Type B pancreatic cell (in vitro differentiated cells): ENCODE measurements at places on chromosomes 5 and 9.

DNA sequence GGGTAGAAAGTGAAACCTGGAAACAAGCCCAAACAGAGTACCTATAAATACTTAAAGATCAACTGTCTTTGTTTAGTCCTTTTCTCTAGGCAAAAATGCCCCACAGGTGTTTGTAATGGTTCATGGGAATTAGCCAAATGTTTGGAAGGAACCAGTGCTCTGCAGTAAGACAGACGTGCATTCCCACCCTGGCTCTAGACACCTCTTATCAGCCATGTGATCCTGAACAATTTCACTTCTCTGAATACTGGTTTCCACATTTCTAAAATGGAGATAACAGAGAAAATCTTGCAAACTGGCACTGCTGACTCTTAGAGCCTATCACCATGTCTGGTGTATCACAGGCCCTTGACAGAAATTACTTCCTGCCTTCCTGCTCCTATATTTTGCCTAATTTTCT, 30.0 kb downstream of the GLIS3 start:
- H3K27me3 ChIP-seq: no peaks in the 10 kb centered on the region
- DNase-seq: no peak
- no peak overlapping the region for H3K4me3 ChIP-seq
- no peaks in the 10 kb centered on the region for H3K36me3 ChIP-seq
- no peak overlapping the region for H3K27ac ChIP-seq

- H3K4me1 ChIP-seq: no peaks in the 10 kb centered on the region
- no peaks in the 10 kb centered on the region for H3K36me3 ChIP-seq
- no peak for DNase-seq
- H3K27ac ChIP-seq: peak within 1 kb of the TSS; percentile 91
Measured at GRCh38 chr9:21993893-21994555, at the start of gene CDKN2A. TSS of gene CDKN2A (minus strand) at chr9:21994392.

DNA sequence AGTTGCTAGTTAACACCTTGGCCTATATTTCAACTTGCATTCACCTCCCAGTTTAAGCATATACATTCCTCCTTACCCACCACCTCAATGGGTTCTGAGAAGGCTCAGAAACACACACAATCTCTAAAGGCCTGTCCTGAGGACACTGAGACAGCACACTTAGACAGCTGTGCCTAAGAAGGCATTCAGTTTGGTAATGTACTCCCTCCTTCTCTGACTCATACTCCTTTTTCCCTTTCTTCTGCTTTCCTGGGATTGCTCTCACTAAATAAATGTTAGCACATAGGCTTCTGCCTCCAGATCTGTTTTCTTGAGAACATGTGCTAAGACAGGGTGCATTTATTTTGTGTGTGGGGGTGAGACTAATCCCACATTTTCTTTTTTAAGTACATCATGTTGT, 456.8 kb upstream of the CDH6 start:
- no peak overlapping the region for H3K27ac ChIP-seq
- no peaks in the 10 kb centered on the region for H3K27me3 ChIP-seq
- no peak overlapping the region for H3K4me3 ChIP-seq
- H3K36me3 ChIP-seq: no peaks in the 10 kb centered on the region

DNA sequence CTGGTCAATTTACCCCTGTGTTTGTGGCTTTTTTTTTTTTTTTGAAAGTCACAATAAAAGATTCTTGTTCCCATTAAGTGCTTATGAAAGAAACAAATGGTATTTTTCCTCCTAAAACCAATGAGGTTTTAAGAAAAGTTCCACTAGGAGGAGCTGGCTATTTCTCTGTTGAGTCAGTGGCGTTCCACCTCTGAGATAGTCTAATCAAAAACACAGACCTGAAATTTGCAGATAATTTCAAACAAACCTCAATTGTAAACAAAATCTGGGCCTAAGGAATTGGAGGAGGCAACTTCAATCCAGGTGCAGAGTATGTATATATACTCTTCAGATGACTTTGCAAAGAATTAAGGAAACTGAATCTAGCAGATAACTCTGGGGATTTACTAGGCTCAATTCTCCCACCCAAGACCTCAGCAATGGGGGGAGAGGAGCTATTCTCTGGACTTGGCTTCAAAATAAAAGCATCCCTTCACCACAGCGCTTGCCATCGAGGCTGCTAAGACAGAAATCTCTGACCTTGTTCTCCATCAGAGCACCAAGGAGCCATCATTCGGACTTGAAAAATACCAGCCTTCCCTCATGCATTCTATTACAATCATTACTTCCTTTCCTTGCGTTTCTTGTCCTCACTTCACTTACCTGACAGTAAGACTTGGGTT, 52.4 kb downstream of the FANCC start:
- H3K27ac ChIP-seq: no peak overlapping the region
- no peaks in the 10 kb centered on the region for H3K36me3 ChIP-seq
- peaks cover 45% of the 10 kb centered on the region for H3K4me1 ChIP-seq

DNA sequence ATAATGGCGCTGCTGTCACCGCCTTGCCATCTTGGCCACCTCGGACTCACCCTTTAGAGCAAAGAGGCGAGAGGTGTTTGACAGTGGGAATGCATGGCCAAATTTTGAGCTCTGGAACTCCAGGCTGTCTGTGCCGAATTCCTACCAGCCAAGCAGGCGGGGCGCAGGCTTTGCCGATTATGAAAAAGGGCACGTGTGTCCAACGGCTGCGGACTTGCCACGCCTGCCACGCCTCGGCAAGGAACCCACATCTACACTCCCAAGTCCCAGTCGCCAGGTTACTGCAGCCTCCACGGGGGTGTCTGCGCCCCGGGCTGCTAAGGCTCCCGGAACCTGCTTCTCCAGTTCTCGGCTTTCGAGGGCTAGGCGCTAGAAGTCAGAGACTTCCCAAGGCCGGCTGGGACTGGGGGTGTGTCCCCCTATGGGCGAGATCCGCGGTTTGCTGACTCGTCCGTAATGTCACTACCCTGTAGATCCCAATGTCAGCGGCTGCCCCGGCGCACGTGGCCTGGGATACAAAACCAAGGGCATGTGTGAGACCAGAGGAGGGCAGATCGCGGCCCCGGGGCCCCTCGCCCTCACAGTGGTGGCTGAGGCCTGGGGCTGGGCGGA, 2.8 kb downstream of the NPR3 start:
- peak overlapping the region; percentile 93 for H3K4me3 ChIP-seq
- H3K4me1 ChIP-seq: peaks cover 10% of the 10 kb centered on the region
- H3K27ac ChIP-seq: peak overlapping the region; percentile 83
- DNase-seq: peak; percentile 79

GRCh38 chr5:80507663-80508062, 19.8 kb downstream of the FAM151B start:
- no peak overlapping the region for H3K4me3 ChIP-seq
- no peaks in the 10 kb centered on the region for H3K27me3 ChIP-seq
- H3K27ac ChIP-seq: no peak overlapping the region
- DNase-seq: no peak
- H3K4me1 ChIP-seq: no peaks in the 10 kb centered on the region

DNA sequence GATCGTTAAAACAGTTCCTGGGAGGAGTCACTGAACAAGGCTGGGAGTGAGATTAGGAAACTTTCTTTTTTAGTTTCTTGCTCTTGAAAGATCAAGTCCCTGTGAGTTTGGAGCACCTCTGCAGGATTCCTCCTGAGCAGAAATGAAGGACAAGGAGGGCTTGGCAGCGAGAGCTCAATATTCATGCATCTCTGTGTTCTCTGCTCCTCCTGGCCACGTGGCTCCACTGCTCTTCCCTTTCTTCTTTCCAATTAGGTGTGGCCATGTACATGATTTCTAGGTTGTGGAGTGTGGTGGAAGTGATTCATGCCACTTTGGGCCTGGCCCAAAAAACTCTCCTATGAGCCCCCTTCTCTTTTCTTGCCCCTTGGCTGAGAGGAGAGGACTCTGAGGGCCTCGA, 67.2 kb downstream of the FGF18 start:
- H3K36me3 ChIP-seq: no peaks in the 10 kb centered on the region
- no peak for DNase-seq
- no peaks in the 10 kb centered on the region for H3K4me1 ChIP-seq
- no peak overlapping the region for H3K27ac ChIP-seq

DNA sequence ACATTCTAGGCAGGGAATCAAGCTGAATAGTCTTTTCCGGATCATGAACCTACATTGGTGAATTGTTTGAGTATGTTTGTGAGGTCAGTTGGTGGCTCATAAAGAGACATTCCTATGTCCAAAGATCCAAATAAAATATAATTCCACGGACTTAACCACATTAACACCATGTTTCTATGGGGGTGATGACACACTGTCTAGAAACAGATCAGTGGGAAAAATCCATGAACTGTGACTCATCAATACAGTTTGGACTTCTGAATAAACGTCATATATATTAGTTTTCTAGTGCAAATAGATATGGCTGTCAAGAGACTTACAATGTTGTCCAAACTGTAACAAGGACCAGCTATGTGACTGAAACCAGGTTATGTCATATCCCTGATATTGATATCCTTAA, 509.9 kb upstream of the TYRP1 start:
- no peaks in the 10 kb centered on the region for H3K4me1 ChIP-seq
- H3K4me3 ChIP-seq: no peak overlapping the region
- no peak for DNase-seq
- H3K27me3 ChIP-seq: no peaks in the 10 kb centered on the region
